Heart right ventricle (tissue), 16 donors: ENCODE measurements at places on chromosomes 2 and 18.

DNA sequence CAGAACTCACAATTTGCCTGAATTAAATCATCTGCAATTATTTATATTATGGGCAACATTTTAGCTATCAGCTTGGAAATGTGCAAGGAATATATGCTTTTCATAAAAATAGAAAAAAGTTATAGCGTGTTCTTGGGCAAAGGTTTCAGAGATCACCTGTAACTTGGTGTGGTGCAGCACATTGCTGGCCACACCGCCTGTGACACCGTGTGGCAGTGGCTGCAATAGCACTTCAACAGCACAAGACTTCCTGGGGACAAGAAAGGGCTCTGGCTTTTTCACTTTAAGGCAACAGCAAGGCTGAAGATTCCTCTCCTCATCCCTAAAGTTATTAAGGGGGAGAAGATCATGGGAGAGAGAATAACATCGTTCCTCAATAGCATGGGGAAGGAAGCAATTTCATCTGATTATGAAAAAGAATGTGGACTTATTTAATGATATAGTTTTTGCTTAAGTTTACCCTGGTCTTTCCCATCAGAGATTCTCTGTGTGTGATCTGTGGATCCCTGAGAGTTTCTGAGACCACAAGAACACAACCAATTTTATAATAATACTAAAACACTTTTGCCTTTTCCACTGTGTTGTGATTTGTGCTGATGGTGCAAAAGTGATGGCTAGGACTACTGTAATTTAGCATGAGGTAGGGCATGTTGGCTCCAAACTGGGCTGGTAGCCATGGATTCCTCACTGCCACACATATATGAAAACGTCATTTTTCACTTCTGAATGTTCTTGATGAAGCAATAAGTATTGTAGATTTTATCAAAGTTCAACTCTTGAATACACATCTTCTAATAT is 15.0 kb upstream of the SERPINB3 start:
- no peak for DNase-seq

DNA sequence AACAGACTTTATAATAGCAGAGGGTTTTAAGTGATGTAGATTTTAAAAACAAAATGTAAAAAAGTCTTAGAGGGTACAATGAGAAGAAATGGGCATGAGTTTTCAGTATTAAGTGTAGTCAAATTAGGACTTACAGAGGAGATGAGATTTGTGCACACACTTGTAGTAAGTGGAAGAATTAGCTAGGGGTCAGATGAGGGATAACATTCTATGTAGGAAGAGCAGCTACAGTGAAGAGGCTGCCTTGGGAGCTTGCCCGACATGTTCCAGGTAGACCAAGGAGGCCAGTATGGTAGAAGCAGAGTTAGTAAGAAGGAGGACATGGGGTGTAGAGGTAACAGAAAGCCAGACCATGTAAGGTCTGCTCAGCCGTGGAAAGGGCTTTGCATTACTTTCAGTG is 189.2 kb upstream of the DSEL start:
- DNase-seq = no peak

GRCh38 chr2:64114063-64114911 is 29.9 kb downstream of the PELI1 start:
- DNase-seq = no peak

DNA sequence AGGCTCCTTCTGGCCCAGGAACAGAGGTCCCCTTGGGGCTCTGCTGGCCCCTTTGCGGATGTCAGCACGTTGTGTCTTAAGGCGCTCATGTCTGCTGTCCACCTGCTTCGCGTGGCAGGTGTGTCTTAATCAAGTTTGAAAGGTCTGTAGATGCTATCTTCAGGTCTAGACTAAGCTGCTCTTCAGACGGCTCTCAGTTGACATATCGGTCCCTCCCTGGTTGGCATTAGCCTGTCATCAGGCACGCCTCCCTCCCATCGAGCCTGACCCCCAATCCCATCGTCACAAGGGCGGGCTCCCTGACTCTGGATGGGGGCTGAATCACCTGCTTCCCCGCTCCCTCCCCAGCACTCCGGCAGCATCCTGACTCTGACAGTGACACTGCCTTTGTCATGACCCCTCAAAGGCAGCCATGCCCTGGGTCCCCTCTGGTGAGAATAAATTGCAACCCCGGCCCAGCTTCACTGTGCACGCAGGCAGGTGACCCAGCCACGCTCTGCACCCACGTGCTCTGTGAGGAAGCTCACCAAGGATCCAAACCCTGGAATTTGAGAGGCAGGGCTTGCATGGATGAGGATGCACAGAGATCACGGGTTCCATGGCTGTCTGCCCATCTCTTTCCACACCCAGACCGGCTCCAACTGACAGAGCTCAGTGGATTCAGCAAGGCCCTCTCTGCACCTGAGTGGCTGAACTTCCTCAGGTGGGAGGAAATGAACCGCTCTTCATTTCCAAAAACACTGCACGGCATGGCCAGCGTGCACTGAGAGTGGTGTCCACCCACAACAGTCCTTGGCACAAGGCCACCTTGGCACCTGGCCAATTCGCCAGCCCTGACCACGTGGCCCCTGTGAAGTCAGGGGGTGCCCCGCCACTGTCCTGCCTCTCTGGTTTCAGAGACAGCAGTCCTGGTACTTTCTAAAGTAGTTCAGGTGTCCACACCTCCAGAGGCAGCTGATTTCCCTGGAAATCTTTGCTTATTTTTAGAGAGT is 110.2 kb upstream of the GPC1 start:
- peak; percentile 47 for DNase-seq

- no peak for DNase-seq
These were observed 4.8 kb upstream of the STARD7 start for GRCh38 chr2:96213379-96213778.

GRCh38 chr18:80252136-80252535 is 4.8 kb upstream of the PARD6G start:
- no peak for DNase-seq
